ENCODE measurements at places on chromosomes 1 and 21.

GRCh38 chr21:16071761-16072160 is 342.0 kb downstream of the USP25 start:
- DNase-seq, result no peak

DNA sequence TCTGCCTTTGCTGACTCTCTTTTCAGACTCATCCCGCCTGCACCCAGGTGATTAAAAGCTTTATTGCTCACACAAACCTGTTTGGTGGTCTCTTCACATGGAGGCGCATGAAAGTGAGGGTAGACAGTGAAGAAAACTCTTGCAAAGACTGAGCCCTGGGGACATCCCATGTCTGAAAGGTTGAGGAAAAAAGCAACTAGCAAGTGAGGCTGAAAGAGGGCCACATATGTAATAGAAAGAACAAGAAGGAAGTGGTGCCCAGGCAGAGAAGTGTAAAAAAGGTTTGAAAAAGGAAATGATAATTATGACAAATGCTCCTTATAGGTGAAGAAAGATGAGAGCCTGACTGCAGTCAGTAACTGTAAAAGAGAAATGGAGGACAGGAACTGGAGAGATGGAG is 115.9 kb upstream of the NEK7 start:
- DNase-seq, result no peak

DNA sequence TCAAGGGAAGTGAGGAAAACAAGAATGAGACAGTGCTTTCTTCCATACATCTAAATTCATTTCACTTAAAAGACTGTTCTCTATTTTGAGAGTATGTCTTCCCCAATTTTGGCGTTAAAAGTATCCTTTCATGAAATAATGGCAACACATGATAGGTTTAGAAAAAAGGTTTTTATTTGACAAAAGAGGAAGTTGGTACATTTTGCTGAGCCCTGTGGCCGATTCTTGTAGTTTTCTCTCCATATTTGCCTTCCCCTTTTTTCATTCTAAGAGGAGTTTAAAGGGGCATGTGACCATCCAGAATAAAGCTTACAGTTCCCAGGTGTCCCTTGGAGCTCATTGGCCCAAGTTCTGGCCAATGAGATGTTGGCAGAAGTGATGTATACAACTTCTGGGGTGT is 140.4 kb upstream of the KCNE2 start:
- no peak for DNase-seq

- no peak for DNase-seq
Observed at GRCh38 chr1:16926491-16927073, 4.9 kb downstream of the CROCC start.

DNA sequence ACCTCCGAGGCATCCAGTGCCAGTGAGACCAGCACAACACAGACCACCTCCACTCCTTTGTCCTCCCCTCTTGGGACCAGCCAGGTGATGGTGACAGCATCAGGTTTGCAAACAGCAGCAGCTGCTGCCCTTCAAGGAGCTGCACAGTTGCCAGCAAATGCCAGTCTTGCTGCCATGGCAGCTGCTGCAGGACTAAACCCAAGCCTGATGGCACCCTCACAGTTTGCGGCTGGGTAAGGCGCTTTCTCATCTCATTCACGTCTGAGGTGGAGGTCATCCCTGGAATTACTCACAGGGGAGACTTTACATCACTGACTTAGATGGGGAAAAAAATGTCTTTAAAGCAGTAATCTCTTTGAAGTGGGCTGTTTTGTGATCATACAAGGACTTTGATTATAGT is 106.3 kb downstream of the CD247 start:
- DNase-seq, result no peak

DNA sequence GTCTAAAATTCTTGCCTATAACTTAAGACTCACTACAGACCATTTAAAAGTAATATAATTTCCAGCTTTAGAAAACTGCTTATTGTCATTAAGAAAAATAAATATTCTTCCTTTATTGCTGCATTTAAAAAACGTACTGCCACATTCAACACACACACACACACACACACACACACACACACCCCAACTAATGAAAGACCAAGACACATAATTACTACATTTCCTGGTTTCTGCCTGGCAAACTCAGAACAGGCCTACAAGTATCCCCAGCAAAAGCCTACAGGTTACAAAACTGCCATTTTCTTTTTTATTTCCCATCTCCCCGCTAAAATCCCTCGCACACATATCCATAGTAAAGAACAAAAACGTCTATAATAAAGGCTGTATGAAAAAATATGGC is 1.5 kb downstream of the DENND2C start:
- DNase-seq, result no peak

DNA sequence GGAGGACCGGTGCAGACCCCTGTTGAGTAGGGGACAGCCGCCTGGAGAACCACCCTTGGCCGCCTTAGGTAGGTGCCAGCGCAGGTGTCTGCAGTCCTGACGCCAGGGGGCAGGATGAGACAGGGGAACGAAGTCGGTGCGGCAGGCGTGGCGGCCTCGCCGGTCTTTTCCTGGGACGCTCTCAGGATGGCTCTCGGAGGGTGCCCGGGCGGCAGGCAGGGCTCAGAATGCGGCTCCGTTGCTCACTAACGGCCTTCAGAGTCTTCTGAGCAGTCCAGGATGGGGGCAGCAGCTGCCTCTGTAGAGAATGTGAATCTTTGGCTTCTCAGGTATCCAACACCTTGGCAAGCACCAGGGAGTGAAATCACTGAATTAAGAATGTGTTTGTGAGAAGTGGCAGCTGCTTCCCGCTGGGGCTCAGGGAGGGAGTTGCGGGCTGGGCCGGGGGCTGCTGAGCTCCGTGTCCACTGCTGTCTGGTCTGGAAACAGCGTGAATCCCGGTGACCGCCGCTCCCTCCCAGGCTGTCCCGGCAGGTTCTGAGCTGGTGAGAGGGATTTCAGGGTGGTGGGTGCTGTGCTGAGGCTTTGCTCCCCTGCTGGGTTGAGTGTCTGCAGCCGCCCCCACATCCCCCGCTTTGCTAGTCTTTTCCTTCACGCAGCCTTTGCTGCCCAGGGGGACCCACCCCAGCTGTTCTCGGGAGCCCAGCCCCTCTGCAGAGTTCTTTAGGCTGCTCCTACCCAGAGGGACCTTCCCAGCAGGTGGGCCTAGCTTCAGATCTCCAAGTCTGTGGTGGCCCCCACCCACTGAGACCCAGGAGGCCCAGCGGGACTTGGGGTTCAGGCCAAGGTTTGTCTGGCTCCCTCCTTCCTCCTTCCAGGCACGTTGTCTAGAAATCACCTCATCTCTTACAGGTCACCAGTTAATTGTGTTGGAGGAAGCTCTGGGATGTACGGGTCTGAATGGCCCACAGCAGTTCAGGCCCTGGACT is 11.1 kb upstream of the C1orf174 start:
- peak; percentile 64 for DNase-seq

- DNase-seq, result no peak
Observed at GRCh38 chr1:180961622-180962021, 48.9 kb downstream of the KIAA1614 start.

GRCh38 chr1:206829875-206830274 is 35.5 kb upstream of the IL20 start:
- DNase-seq, result no peak

GRCh38 chr1:186218654-186219352 is 156.2 kb downstream of the TPR start:
- DNase-seq, result no peak

DNA sequence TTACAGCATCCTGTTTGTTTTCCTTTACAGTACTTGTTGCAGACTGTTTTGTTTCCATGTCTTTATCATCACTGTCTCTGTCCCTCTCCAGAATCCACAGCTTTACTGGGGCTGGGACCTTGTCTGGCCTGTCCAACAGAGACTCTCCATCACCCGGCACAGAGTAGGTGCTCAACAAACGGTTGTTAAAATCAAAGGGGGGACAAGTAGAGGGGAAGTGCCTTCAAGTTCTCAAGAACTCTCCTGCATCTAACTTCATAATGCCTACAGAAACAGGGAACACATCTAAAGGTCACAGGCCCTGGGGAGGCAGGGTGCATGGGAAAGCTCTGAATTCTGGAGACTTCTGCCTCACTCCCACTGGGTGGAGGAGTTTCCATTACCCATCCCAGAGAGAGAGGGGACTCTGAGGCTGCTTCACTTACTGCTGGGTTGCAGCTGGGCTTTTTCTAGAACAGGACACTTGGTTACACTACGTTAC is 2.3 kb upstream of the ECE1 start:
- no peak for DNase-seq

DNA sequence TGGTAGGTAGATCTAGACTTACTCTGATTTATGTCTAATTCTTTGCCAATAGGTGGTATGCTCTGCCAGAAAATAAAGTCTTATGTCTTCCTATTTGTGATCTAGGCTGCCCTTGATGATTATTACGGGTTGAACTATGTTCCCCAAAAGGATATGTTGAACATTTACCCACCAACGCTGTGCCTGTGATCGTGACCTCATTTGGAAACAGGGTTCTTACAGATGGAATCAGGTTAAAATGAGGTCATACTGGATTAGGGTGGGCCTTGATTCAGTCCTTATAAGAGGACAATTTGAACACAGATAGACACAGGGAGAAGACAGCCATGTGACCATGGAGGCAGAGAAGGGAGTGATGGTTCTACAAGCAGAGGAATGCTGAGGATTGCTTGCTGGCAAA is 95.1 kb upstream of the BCAR3 start:
- DNase-seq, result no peak

DNA sequence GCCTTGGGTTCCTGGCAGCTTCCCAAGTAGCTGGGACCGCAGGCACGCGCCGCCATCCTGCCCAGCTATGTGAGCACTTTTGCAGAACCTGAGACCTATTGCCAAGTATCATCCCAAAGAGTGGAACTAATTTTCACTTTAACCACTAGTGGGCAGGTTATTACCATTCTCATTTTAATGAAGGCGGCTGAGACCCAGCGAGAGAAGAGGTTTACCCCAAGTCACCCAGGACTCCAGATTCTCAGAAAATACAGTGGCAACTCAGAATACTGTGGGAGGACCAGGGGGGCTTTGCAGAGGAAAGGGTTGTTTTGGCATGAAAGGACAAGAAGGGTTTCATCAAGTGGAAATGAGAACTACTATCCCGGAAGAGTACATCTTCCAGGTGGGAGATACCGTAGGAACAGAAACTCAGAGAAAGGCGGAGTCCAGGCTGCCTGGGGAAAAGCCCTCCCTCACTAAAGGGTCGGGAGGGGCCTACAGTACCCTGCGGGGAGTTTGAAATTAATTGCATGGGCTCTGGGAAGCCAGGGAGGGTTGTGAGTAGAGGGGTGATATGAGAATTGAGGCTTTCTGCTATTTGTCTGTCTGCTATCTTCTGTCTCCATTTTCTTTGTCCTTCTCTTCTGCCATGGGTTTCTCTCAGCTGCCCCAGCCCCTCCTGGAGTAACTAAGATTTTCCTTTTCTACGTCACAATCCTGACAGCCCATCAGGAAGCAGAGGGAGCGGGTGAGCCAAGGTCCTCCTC is 7.2 kb upstream of the SEMA4A start:
- DNase-seq, result peak; percentile 97

GRCh38 chr1:57576756-57577155 is 152.9 kb upstream of the DAB1 start:
- DNase-seq, result no peak

- peak; percentile 17 for DNase-seq
Observed at GRCh38 chr1:247241691-247242090, 14.2 kb upstream of the VN1R5 start.

- DNase-seq, result no peak
Observed at GRCh38 chr1:183487674-183488442, 15.6 kb downstream of the SMG7 start.

GRCh38 chr1:214233856-214234634 is 46.9 kb upstream of the SMYD2 start:
- DNase-seq, result no peak

DNA sequence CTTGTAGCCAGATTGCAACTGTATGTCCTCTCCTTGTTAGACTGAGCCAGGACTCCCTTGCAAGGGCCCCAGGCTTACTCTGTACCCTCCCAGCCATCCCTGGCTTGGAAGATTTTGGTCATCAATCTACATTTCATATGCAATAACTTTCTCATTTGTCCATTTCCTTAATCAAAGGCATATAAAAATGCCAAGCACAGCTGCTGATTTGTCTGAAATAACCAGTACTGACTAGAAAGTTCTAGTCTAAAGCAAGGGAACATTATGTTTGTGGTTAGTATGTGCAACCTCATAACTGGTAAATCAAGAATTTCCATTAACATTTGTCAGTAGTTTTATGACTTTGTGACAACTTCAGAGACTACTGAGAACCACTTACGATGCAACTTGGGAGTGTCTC is 370.2 kb downstream of the ST6GALNAC3 start:
- no peak for DNase-seq

DNA sequence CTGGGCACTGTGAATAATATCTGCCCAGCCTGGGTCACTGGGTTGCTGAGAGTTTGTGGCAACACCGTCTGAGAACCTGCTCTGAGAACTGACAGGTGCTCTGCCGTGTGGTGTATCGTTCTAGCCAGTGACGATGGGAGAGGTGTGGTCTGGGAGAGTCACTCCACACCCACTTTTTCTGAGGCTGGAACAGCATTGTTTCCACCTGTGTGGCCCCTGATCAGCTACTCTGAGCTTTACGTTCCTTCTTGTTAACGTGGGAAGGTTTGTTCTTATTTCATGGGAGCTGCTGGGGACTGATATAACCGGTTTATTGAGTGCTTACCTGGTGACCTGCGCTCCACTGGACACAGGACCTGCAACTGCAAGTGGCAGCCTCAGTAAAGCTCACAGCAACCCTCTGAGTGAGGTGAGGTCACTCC is 34.8 kb upstream of the TENT5C start:
- DNase-seq, result no peak

DNA sequence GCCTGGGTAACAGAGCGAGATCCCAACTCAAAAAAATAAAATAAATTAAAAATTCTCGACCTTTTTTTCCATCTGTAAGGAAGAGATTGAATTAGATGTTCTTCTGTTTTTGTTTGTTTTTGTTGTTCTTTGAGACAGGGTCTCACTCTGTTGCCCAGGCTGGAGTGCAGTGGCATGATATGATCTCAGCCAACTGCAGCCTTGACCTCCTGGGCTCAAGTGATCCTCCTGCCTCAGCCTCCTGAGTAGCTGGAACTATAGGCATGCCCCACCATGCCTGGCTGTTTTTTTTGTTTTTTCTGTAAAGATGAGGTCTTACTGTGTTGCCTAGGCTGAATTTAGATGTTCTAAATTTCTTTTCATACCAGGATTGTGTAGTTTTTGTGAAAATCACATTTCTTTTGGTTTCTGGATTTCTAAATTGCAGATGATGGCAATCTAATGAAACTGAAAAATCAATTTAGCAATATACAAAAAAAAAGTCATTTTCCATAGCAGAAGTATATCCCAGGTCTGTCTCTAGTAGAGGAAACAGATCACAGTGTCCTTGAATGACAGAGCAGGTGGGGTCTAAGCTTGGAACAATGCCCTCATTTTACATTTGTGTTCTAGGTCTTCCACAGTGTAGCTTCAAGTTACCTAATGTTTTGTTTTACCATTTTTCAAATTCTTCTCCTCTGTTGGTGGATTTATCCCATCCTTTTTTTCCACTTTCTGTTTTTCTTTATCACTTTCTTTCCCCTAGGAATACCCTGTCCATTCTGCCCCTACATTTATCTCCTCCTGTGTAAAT is 20.3 kb downstream of the ZYG11A start:
- DNase-seq, result no peak

GRCh38 chr1:181159451-181160140 is 71.1 kb downstream of the IER5 start:
- peak; percentile 48 for DNase-seq

GRCh38 chr1:156641761-156642264 is at the start of gene BCAN:
Gene BCAN, plus strand, starts transcription at chr1:156642117. Its CDS starts 3,938 bp downstream, at chr1:156646055.
- DNase-seq, result no peak

GRCh38 chr1:2645776-2646175 is 13.0 kb upstream of the MMEL1 start:
- DNase-seq, result no peak

- DNase-seq, result no peak
Observed at GRCh38 chr1:212514782-212515181, 82.1 kb downstream of the NENF start.

- no peak for DNase-seq
Observed at GRCh38 chr1:59105548-59106507, 191.1 kb upstream of the FGGY start.

- no peak for DNase-seq
Observed at GRCh38 chr1:162204129-162204822, 134.8 kb downstream of the NOS1AP start.

Measured in ACHN (cell line).